ENCODE measurements at places on chromosomes 16 and 17.

- peak; percentile 14 for DNase-seq
These were observed 512 bp downstream of the PMM2 start for GRCh38 chr16:8798174-8798527.

DNA sequence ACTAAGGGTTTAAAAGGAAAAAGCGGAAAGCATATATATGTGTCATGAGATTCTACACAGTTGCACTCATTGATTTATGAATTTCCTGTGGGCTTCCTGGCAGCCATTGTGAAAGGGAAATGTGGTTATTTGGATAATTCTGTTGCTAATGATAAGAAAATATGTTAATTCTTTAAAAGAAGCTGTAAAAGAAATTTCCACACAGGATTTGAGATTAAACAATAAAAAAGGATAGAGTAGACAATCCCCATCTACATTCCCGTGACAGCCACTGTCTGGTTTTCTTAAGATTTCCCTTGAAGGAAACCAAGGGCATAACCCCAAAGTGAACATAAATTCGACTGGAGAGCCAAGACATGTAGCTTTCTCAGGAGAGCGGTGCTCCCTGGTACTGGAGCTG is 397.5 kb downstream of the CPPED1 start:
- no peak for DNase-seq

DNA sequence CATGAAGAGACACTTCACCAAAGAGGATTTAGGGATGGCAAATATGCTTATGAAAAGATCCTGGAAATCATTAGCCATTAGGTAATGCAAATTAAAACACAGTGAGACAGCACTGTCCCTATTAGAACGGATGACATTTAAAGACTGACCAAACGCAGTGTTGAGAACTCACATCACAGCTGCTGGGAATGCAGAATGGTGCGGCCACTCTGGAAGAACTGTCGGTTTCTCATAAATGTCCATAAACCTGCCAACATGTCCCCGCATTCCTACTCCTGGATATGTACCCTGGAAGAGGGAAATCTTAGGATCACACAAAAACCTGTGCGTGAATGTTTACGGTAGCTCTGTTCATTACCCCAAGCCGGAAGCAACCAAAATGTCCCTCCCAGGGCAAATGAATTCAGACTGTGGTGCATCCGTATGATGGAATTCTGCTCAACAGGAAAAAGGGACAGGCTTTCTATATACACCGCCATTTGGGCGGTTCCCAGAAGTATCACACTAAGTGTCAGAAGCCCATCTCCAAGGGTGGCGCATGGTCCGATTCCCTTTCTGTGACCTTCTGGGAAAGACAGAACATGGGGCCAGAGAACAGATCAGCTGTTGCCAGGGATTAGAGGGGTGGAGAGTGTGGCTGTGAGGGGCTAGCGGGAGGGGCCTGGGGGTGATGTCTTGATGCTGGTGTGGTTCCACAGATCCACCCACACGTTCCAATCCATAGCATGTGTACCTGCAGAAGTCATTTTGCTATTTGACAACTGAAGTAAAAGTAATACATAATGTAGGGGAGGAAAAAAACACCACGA is 197.2 kb upstream of the CHMP6 start:
- no peak for DNase-seq

DNA sequence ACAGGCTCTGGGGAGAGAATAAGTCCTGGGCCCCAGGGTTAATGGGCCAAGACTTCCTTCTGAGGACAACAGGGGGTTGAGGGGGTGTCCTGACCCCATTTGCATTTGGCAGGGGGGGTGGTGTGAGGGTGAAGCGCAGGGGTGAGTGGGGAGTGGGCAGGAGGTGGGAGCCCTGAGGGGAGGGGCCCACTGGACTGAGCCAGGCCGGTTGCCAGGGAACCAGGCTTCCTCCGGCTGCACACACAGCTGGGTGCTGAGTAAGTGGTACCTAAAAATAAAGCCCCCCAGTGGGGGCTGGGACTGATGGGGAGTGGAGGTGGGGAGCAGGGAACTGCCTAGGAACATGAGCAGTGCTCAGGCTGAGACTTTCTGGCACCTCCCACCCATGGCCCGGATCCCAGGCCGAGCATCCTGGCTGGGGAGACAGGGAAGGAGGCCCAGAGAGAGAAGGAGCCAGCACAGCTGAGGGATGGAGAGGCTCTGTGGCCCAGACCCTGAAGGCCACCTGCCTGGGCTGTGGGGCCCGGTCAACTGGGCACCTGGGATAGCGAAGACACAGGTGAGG is 7.5 kb upstream of the RASD1 start:
- DNase-seq: no peak

GRCh38 chr16:11581678-11582077 is 5.0 kb downstream of the LITAF start:
- peak; percentile 35 for DNase-seq

DNA sequence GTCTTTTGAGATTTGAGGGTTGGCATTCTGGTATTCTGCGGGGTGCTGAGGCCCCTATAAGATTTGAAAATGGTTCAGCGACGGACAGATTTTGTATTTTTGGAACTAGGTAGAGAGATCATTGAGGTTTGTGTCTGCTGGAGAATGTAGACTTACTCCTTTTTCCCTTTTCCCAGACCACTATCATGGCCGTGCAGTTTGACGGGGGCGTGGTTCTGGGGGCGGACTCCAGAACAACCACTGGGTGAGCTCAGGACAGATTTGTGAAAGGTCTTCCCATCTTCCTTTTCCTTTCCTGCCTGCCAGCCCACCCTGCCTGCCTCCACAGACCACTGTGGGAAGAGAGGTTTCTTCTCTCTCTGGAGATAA is 572 bp downstream of the PSMB6 start:
- DNase-seq: no peak

DNA sequence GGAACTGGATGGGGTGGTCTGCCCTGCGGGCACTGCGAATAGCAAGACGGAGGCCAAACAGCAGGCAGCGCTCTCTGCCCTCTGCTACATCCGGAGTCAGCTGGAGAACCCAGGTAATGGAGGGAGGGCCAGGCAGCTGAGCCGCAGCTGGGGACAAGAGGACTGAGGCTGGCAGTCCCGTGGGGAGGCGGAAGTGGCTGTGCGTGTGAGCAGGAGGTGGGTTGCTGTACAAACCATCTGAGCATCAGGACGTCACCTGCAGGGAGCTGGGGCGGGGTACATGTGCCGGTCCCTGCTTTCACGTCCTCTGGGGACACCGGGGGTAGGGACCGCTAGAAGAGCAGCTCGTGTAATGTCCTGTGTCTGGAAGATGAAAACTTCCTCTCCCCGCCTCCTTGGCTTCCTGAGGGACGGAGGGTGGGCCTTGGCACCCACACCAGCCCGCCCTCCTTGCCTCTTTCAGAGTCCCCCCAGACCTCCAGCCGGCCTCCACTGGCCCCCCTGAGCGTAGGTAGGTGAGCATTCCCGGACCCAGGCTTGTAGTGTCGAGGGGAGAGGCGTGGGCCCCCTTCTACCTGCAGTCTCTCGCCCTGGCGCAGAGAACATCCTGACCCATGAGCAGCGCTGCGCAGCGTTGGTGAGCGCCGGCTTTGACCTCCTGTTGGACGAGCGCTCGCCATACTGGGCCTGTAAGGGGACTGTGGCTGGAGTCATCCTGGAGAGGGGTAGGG is 3.7 kb downstream of the ADAD2 start:
- peak; percentile 19 for DNase-seq

DNA sequence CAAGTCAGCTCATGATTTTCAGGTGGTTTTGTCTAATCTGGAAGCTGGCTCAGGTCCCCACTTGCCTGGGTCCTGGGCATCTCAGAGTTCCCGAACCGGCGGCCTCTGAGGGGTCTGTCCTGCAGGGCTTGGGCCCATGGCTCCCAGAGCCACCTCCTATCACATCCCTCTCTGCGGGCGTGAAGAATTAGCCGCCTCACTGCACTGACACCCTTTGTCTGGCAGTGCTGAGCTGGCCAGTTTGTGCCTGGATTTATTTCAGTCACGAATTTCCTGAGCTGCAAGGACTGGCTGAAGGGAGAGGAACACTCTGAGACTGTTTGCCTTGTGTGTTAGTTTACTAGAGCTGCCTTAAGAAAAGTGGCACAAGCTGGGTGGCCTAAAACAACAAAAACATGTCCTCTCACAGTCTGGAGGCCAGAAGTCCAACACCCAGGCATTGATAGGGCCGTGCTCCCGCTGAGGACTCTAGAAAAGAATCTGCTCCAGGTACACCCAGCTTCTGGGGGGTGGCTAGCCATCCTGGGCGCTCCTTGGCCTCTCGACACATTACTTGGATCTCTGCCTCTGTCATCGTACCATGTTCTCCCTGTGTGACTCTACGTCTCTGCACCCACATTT is 217.5 kb upstream of the DYNLRB2 start:
- no peak for DNase-seq

DNA sequence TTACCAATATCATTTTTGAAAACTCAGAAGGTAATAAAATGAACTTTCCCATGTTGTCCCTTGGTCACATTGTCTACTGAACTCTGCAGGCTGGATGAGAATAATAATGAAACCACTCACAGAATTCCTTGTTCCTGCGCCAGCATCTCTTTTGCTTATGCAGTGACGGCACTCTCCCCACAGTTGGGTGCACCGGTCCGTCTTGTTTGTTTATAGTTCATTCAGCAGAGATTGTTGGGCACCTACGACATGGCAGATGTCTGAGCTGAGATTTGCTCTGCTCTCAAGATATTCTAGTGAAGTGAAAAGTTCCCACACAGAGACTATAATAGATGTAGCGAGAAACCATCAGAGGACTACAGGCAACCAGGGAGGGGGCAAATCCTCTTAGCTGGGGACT is 375.7 kb upstream of the CDH11 start:
- no peak for DNase-seq

GRCh38 chr17:57556977-57557376 is 188.1 kb downstream of the CCDC182 start:
- no peak for DNase-seq

DNA sequence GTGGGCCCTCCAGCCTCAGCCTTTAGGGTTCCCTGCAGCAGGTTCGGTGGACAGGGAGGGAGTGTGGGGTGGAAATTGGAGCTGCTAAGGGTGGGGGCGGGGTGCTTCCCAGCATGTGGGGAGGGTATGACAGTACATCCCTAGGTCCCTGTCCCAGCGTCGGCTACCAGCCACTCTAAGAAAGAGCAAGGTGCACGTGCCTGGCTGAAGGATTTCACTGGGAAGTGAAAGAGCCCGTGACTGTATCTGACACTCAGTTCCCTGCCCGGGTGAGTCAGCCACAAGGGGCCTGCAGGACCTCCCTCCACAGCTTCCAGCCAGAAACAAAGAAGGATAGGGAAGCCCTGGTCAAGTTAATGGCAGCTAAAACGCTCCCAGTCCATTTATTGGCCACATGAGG is 4.1 kb downstream of the SNRNP25 start:
- DNase-seq: no peak

- no peak for DNase-seq
These were observed 31.1 kb upstream of the CPNE2 start for GRCh38 chr16:57061084-57061905.

DNA sequence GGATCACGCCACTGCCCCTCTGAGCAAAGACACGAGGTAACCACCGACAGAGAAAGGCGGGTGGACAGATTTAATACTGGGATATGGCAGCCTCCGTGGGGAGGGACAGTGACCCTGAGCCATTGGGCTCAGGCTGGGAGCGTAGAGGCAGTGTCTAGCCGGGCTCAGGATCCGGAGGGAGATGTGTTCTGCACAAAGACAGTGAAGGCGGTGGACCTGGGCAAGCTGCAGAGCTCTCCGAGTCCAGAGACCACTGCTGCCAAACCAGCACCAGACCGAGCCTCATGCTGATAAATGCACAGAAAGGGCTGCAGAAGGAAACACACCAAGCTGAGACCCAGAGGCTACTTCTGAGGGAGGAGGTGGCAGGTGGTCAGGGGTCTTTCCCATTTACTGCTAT is 26.5 kb upstream of the MTSS2 start:
- no peak for DNase-seq

- DNase-seq: no peak
These were observed 148.2 kb downstream of the IRX5 start for GRCh38 chr16:55078699-55079410.

DNA sequence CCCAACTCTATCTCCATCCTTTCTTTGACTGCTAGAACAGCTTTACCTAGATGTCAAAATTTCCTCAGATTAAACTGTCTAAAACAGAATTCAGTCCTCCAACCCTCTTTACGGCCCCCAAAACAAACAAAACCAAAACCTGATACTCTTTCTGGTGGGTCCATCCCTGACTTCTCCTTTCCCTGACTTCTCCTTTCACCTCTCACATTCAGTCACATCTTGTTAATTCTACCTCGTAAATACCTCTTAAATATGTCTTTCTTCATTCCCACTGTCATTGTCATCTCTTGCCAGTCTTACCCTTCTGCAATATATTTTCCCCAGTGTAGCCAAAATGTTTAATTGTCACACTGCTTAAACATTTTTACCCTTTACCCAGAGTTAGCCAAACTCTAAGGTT is 4.6 kb downstream of the PPM1E start:
- no peak for DNase-seq
